ENCODE measurements at places on chromosomes 7 and 10.
A peak's percentile ranks its signal among the peaks of the same experiment; 100 is the strongest.

DNA sequence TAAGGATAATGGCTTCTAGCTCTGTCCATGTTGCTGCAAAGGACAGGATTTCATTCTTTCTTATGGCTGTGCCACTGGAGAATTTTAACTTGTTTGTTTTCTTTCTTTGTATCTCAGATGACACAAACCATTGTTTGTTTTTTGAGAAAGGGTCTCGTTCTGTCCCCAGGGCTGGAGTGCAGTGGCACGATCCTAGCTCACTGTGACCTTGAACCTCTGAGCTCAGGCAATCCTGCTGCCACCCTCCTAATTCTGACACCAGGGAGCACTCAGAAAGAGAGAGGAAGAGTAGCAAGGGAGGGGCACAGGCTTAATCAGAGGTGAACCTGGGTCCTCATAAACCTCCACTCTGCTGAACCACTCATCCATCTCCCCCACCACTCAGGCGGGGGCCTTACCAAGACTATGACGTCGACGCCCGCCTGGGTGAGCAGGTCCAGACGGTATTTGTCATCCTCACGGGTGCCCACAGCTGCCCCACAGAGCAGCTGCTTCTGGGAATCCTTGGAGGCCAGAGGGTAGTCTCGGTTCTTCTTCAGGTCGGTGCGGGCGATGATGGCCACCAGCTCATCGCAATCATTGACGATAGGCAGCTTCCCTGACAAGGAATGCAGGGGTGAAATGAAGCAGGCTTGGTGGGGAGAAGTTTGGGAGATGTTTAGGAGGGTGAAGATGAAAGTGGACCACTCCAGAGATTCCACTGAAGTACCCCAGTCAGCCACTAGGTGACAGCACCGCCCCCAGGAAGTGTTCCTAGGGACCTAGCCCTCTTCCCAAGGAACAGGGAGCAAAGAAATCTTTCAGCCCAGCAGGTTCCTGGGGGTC lies 11.6 kb downstream of the IMPDH1 start:
- peak; percentile 18 for DNase-seq

- peak; percentile 70 for DNase-seq
Measured at GRCh38 chr10:101843032-101844021, at the start of gene KCNIP2. Gene KCNIP2 (minus strand): TSS chr10:101843800. CDS start chr10:101843568, 232 bp downstream.

GRCh38 chr7:159023206-159023605 lies 121.5 kb downstream of the VIPR2 start:
- DNase-seq: no peak

DNA sequence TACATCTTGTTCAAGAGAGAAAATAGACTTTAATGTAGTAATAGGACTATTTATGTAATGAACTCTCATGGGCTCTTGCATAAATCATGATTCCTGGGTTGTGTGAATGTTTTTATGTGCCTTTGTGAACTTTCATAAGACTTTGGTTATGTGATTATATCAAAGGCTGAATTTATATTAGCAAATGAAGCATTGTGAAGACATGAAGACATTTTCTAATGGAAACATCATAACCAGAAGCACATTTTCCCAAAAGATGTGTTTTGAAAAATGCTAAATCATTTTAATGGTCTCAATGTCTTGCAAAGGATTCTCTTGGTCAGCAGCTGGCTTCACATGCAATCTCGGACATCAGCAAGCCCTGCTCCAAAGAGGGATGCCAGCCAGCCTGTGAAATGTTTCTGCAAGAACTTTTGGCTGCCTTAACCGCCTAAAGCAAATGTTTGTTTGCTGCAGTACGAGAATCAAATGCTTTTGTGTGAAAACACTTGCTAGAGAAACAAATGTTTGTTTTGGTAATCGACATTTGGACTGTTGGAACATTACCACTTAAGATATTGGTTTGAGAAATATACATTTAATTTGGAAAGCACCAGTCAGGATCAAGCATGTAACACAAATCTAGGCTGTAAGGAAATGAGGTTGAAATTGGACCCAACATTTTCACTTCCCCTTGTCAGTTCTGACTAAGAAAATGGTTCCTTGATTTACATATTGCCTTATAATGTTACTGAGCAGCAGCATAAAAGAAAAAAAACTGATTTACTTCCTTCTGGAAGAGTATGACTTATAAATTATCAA lies 102.1 kb downstream of the RTKN2 start:
- no peak for DNase-seq

DNA sequence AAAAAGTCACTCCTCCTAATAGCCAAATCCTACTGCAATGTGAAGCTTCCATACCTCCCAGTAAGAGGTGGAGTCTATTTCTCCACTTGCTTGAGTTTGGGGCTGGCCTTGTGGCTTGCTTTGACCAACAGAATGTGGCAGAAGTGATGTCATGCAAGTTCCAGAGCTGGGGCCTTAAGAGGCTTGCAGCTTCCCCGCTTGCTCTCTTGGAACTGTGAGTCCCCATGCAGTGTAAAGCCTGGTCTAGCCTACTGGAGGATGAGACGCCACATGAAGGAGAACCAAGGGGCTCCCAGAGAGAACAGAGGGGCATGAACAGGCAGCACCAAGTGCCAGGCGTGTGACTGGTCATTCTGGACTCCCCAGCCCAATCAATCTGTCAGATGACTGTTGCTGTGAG lies 58.6 kb upstream of the OPALIN start:
- no peak for DNase-seq

DNA sequence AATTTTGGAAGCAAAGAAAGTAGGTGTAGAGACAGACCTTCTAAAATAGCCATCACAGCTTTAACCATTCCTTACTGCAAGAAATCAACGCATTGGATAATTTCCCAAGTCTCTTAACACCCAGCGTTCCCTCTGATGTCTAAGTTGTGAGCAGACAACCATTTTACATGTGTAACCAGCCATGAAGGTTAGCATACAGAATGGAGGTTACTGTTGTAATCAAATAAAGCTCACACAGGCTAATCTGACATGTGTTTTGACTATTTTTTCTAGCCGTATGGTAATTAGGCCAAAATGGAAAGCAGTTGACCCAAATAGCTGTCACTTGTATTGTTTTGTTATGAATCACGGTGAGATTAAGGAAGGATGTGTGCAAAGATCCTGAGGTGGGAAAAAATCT lies 336.4 kb downstream of the RNLS start:
- no peak for DNase-seq

GRCh38 chr7:66953044-66953427 lies 32.0 kb downstream of the TMEM248 start:
- no peak for DNase-seq

DNA sequence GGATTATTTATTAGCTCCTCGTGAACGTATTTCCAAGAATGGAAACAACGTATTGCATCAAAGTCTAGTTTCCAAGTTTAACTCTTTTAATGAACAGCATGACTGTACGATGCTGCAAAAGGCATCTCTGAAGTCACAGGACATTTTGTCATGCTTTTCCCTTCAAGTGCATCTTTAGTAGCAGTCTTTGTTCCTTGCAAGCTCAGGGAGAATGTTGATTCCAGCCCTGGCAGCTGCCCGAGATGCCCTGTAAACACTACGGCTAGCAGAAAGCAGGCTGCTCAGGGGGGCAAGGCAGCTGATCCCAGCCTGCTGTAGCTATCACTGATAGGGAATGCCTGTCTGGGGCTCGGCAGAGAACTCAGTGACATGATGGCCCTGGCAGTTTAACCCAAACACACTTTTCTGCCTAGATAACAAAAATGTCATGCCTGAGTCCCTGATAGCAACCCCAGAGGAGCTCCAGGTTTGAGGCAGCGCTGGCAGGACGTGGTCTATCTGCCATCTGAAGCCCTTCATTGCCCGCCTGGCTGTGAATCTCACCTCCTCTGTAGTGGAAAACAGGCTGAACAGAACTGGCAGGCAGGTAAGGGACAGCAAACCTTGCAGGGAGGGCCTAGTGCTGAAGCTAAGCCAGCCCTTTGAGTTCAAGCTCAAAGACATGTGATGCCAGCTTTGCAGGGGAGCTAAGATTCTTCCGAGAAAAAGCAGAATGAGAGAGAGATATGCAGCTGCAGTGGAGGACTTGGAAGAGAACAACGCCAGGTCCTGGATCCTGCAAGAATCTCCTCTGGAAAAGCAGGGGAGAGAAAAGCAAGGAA lies 264.6 kb downstream of the SNX10 start:
- no peak for DNase-seq

DNA sequence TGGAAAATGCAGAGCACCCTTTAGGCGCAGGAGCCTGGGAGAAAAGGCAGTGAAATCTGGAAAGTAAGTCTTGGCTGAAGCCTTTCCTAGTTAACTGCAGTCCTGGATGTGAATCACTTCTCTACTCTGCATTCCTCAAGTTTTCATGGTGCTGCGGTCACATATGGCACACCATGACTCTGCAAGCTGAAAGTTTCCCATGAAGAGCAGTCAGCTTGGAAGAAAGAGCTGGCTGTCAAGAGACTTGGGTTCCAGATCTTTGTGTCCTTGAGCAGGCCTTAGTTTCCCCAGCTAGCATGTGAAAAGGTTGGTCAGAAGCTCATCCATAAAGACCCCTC lies 548.3 kb downstream of the SORCS3 start:
- DNase-seq: no peak

- DNase-seq: no peak
Measured at GRCh38 chr7:107846324-107846723, 43.3 kb upstream of the SLC26A3 start.

GRCh38 chr7:149261316-149261828 lies 624 bp upstream of the ZNF783 start:
- DNase-seq: no peak

GRCh38 chr10:15052121-15052520 lies 8.4 kb downstream of the OLAH start:
- DNase-seq: no peak

- no peak for DNase-seq
Measured at GRCh38 chr7:93921186-93921585, 349 bp upstream of the GNG11 start.

DNA sequence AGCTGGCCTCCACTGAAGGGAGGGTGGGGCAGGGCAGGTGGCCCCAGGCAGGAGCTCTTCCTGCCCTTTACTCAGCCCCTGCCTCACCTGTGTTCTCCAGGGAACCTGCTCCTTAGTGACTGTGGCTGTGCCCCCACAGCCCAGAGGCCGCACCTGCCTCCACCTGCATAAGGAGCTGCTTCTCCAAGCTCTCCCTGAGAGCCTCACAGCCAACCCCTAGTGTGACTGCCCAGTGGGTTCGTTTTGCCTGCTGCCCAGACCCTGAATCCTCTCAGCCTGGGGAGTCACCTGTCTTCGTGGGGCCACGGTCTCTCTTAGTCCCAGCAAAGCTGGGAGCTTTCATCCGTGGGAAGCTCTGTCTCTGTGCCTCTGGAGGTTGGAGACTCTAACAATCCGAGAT lies 94.4 kb downstream of the GLRX3 start:
- no peak for DNase-seq

GRCh38 chr7:15571301-15571878 lies 9.6 kb upstream of the AGMO start:
- no peak for DNase-seq

- no peak for DNase-seq
Measured at GRCh38 chr10:104501449-104501848, 139.6 kb upstream of the SORCS3 start.

GRCh38 chr10:28391283-28391682 lies 88.4 kb upstream of the MPP7 start:
- no peak for DNase-seq

DNA sequence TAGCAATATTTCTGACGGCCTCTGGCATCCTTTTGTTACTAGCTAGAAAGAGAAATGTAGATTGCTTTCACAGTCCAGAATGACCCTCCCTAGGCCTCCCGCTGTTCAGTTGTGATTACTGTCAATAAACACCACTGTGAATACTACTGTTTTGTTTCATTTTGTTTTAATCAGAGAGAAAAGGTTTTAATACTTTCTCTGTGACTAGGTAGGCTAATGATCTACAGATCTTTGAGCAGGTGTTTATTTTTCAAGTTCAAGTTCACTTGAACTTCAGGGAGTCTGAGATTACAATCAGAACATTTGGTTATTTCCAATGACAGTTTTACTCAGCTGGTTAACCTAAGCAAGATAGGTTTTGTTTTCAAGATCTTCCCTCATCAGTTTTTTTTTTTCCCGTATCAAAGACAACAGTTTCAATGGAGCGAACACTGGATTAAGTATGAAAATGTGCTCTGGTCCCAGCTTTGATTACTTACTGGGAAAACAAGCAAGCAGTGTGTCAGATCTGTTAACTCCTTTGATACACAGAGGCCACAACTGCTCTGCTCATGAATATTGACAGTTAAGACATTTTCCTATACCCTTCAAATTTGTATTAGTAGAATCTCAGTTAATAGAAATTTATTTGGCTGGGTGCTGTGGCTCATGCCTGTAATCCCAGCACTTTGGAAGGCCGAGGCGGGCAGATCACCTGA lies 34.8 kb downstream of the VKORC1L1 start:
- DNase-seq: no peak

GRCh38 chr7:159175792-159176191 lies 31.1 kb upstream of the VIPR2 start:
- DNase-seq: no peak

DNA sequence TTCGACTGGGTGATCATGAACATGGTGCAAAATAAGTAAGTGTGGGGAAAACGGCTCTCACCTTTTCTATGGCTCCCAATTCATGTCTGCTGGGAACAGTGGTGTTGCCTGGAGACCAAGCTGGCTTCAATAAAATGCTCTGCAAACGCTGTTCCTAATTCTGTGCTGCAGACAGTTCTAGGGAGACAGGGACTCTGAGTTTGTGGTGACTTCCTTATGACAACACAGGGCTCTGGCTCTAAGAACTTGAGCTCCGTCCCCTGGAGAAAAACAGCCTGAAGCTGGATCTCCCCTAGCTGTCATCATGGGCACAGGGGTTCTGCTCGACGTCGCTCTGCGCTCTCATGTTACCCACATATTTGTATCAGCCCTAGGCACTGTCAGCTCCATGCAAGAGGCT lies 61.0 kb upstream of the INSYN2A start:
- DNase-seq: no peak

DNA sequence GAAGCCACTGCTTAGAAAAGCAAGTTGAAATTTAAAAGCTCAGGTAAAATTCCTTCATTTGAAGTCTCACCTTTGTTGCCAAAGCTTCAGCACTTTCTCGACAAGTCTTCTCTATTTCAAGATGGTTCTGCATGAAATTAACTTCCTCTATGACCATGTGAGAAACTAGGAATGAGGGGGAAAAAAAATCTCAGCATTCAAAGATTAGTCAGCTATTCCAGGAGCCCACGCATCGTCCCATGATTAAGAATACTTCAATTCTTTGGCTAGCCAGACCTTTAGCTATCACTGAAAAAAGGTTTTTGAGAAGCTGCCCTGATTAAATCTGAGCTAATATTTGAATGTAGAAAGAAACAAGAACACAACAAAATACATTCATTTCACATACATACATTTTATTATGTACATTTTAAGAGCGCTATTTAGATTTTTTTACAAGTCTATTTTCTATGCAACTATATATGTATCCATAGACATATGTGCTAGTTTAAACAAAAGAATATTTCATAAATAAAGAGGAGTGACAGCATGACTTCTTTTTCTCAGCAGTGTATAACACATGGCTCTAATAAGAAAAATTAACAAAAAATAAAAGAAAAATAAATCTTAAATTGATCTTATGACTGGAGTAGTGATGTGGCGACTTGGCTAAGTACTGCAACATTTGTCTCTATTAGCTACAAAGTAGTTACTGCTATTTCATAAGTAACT lies 44.8 kb downstream of the SHTN1 start:
- DNase-seq: no peak

GRCh38 chr7:128129224-128129864 lies 98.1 kb upstream of the LRRC4 start:
- no peak for DNase-seq

All from nucleus accumbens (tissue), 56 donors.